ENCODE measurements at places on chromosomes 1 and 21.
A peak's percentile ranks its signal among the peaks of the same experiment; 100 is the strongest.

GRCh38 chr1:4615138-4615470 lies 39.3 kb upstream of the AJAP1 start:
- DNase-seq, result no peak

DNA sequence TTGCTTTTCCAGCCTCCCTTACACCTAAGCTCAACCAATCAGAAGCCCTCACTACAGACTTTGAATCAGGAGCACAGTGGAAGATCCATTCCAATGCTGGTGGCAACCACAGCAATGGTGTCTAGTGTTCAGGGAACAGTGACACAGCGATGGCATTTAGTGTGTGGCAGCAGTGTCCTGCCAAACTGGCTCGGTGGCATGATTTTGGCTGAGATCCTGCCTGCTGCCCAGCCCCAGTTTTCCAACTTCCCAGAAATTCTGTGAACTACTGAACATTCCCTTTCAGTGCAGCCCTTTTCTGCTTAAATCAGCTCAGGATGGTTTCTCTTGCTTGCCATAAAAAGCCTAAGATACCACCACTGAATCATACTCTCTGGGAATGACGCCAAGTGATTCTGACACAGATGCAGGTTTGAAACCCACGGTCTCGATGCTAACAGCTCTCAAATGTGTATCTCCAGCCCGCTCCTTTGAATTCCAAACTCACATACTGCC lies 8.8 kb downstream of the ASAP3 start:
- no peak for DNase-seq

DNA sequence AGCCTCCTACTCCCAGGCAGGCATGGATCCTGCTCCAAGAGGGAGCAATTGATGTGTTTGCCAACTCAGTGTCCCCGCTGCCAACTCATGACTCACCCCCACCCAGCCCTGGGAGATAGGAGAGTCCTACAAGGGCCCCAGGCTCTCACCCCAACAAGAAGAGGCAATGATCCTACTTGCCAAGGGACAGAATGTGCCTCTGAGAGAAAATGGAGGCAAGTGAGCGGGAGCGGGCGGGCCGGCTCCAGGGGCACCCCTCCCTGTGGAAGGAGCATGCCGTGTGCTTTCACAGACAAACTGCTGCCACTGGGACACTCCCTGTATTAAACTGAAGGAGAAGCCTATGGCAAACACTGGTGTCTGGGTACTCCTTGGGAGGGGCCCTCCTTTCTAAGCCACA lies 16.7 kb downstream of the PKP1 start:
- DNase-seq, result peak; percentile 85

GRCh38 chr1:202576816-202577215 lies 133.4 kb downstream of the SYT2 start:
- no peak for DNase-seq
